Pancreas (tissue), 10 donors: ENCODE measurements at places on chromosomes 6 and 20.

DNA sequence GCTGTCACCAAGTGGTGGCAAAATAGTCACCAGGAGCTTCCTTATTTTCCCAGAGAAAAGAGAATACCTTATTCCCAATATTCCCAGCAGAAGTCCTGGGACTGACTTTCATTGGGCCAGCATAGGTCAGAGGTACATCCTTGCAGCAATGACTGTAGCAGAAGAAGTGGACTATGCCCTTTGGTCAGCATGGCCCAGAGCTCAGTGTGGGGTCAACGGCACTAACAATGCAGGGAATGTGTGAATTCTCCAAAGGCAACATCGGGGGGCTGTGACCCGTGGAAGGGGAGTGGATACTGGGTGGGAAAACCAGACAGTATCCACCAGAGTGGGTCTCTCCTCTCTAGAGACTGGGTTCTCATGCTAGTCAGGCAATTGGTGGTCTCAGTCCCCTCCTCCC, 15.6 kb upstream of the LBP start:
- H3K4me3 ChIP-seq, result no peak overlapping the region
- H3K27ac ChIP-seq, result no peak overlapping the region
- no peak for DNase-seq
- H3K27me3 ChIP-seq, result no peaks in the 10 kb centered on the region
- no peaks in the 10 kb centered on the region for H3K36me3 ChIP-seq

GRCh38 chr6:37632989-37633550, 64.6 kb downstream of the MDGA1 start:
- H3K4me1 ChIP-seq, result no peaks in the 10 kb centered on the region
- H3K27ac ChIP-seq, result no peak overlapping the region
- no peak for DNase-seq
- no peaks in the 10 kb centered on the region for H3K27me3 ChIP-seq

GRCh38 chr6:22670605-22671004, 101.2 kb downstream of the HDGFL1 start:
- H3K36me3 ChIP-seq, result no peaks in the 10 kb centered on the region
- DNase-seq, result no peak
- no peak overlapping the region for H3K4me3 ChIP-seq
- H3K27ac ChIP-seq, result no peak overlapping the region
- H3K4me1 ChIP-seq, result no peaks in the 10 kb centered on the region
- no peaks in the 10 kb centered on the region for H3K27me3 ChIP-seq

- no peaks in the 10 kb centered on the region for H3K36me3 ChIP-seq
- H3K27me3 ChIP-seq, result no peaks in the 10 kb centered on the region
- no peak for DNase-seq
- H3K27ac ChIP-seq, result no peak overlapping the region
Observed at GRCh38 chr6:84551797-84552196, 212.6 kb downstream of the TBX18 start.

- H3K27ac ChIP-seq, result no peak overlapping the region
- no peaks in the 10 kb centered on the region for H3K27me3 ChIP-seq
- no peaks in the 10 kb centered on the region for H3K4me1 ChIP-seq
- DNase-seq, result no peak
Observed at GRCh38 chr6:138752017-138752416, 21.6 kb upstream of the CCDC28A start.

DNA sequence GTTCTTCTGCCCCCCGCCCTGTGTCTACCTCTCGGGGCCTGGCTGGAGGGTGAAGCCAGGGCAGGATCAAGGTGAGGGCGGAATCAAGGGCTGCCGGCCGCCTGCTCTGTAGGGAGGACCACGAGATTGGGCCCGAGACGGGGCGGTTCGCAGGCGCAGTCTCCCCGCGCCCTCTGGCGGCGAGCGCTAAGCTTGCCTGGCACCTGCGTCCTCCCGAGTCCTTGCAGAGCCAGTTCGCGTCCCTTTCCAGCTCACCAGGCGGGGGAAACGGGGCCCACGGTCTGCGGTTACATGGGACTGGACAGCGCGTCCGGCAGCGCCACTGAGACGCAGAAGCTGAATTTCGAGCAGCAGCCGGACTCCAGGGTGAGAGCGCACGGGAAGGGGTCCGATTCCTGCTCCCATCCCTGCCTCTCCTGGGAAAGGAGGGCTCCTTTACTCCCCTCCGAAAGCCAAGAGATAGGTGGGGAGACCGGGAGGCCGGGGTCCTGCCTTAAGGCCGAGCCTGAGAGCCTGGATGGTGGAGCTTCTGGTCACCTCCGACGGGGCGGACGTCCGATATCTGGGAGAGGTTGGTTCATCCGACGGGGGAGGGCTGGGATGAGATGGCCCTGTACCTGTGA, 3.6 kb upstream of the MATN4 start:
- no peaks in the 10 kb centered on the region for H3K4me1 ChIP-seq
- no peak overlapping the region for H3K27ac ChIP-seq
- DNase-seq, result peak; percentile 84
- peaks cover 22% of the 10 kb centered on the region for H3K36me3 ChIP-seq
- no peaks in the 10 kb centered on the region for H3K27me3 ChIP-seq

- H3K27me3 ChIP-seq, result no peaks in the 10 kb centered on the region
- DNase-seq, result no peak
- no peaks in the 10 kb centered on the region for H3K36me3 ChIP-seq
- H3K4me3 ChIP-seq, result no peak overlapping the region
- no peaks in the 10 kb centered on the region for H3K4me1 ChIP-seq
- H3K27ac ChIP-seq, result no peak overlapping the region
Observed at GRCh38 chr6:84943905-84944304, 179.5 kb upstream of the TBX18 start.

DNA sequence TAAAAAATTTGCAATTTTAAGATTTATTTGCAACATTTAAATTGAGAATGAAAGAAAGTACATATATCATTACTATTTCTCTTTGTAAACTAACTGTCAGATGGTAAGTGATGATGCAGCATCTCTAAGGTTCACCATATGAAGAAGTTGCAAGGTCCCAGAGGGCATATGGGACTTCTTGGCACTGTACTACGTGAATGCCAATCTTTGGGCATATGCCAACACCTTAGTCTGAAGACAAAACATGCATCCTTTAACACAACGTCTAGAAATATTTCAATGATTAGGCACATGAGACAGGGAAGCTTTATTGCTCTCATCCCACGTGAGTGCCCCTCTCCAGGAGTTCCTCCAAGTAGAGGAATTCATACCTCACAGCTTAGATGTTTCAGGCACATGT, 66.8 kb downstream of the CDK19 start:
- H3K36me3 ChIP-seq, result no peaks in the 10 kb centered on the region
- peaks cover 4% of the 10 kb centered on the region for H3K4me1 ChIP-seq
- H3K27me3 ChIP-seq, result no peaks in the 10 kb centered on the region
- H3K4me3 ChIP-seq, result no peak overlapping the region
- no peak overlapping the region for H3K27ac ChIP-seq

DNA sequence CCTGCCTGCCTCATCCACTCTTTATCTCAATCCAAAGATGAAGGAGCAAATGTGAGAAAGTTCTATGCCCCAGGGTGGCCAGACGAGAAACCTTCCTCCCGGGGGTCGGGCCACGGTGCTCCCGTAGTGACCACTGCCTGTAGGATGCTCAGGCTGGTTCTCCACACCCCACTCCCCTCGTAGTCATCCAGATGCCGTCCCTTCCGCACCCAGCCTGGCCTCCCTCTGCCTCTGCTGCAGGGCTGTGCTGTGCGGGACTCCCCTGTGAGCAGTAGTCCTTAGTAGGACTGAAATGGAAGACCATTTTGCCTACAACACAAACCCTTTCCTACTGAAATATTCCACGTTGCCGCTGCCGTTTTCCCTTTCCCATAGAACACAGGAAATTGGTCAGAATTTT, 2.0 kb downstream of the TMC2 start:
- H3K4me3 ChIP-seq, result no peak overlapping the region
- H3K27me3 ChIP-seq, result no peaks in the 10 kb centered on the region
- H3K4me1 ChIP-seq, result no peaks in the 10 kb centered on the region

GRCh38 chr6:106510090-106510970, 119.0 kb downstream of the RTN4IP1 start:
- peaks cover 4% of the 10 kb centered on the region for H3K4me1 ChIP-seq
- DNase-seq, result peak; percentile 85
- H3K4me3 ChIP-seq, result peak overlapping the region; percentile 35
- no peak overlapping the region for H3K27ac ChIP-seq

GRCh38 chr6:32761548-32761947, 1.8 kb downstream of the HLA-DQB2 start:
- H3K4me1 ChIP-seq, result no peaks in the 10 kb centered on the region
- no peak for DNase-seq
- no peaks in the 10 kb centered on the region for H3K36me3 ChIP-seq
- H3K4me3 ChIP-seq, result no peak overlapping the region
- no peak overlapping the region for H3K27ac ChIP-seq
- H3K27me3 ChIP-seq, result no peaks in the 10 kb centered on the region

GRCh38 chr20:46983466-46983865, 88.8 kb downstream of the EYA2 start:
- H3K27ac ChIP-seq, result no peak overlapping the region
- H3K36me3 ChIP-seq, result no peaks in the 10 kb centered on the region
- no peaks in the 10 kb centered on the region for H3K27me3 ChIP-seq
- no peaks in the 10 kb centered on the region for H3K4me1 ChIP-seq
- no peak overlapping the region for H3K4me3 ChIP-seq

DNA sequence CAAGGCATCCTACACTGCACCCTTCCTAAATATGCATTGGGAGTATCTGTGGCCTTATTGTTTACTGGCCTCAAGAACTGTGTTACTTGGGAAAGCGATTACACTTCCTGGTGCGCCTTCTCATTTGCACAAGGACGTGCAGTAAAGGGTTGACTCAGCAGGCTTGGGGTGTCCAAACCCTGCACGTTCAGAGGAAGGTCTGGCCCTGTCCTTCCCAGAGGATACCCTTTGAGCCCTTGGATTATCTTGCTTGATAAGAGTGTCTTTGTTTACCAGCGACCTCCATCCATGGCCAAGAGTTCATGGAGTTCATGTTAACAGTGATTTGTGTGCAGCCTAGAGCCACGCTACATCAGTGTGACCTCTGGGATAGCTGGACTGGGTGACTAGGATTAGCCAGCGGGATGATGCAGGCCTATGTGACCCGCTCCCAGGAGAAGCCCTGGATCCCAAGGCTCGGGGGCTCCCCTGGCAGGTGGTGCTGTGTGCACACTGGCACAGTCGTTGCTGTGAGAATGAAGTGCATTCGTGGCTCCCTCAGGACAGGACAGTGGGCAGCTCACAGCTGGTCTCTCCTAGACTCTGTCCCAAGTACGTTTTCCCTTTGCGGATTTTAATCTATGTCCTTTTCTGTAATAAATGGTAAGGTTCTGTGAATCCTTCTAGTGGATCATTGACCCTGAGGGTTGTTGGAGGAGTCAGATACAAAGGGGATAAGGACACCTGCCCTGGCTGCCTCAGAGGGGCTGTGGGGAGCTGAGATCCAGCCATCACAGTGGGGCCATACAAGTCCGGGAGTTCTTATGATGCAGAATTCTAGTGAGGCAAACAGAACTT, 73.5 kb downstream of the TTLL2 start:
- H3K36me3 ChIP-seq, result no peaks in the 10 kb centered on the region
- no peak for DNase-seq
- H3K4me3 ChIP-seq, result no peak overlapping the region
- H3K27me3 ChIP-seq, result no peaks in the 10 kb centered on the region
- H3K4me1 ChIP-seq, result no peaks in the 10 kb centered on the region

DNA sequence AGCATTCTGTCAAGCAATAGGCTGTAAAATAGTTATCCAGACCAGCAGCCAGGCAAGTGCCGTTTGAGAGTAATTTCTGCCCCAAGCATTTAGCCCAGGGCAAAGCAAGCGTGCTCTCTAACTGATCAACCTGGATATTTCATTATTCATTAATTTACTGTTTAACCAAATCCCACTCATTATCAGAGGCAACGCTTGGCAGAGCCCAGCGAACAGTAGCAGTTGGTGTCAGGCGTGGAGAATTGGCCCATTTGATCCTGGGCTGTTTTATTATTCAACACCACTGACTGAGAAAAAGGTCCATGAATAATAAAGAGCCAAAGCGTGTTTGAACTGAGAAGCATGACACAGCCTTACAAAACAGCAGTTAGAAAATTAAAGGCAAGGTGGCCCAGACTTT, 35.3 kb downstream of the TFAP2B start:
- H3K4me3 ChIP-seq, result no peak overlapping the region
- no peak for DNase-seq
- H3K4me1 ChIP-seq, result no peaks in the 10 kb centered on the region
- no peak overlapping the region for H3K27ac ChIP-seq
- peaks cover 16% of the 10 kb centered on the region for H3K27me3 ChIP-seq

DNA sequence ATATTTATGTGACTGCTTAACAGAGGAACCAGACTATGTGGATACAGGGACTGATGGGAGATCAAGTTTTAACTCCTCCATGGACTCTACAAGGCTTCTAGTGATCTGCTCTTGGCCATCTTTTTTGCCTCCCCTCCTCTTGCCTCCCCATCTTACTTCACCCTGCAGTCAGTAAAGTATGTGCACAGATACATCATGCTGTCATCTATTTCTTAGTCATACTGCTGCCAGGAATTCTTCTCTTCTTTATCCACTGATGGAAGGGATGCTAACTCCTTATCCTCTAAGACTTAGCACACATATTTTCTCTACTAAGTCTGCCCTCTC, 27.6 kb upstream of the FAM83C start:
- no peaks in the 10 kb centered on the region for H3K4me1 ChIP-seq
- H3K36me3 ChIP-seq, result no peaks in the 10 kb centered on the region
- H3K4me3 ChIP-seq, result no peak overlapping the region
- H3K27me3 ChIP-seq, result no peaks in the 10 kb centered on the region
- no peak overlapping the region for H3K27ac ChIP-seq

DNA sequence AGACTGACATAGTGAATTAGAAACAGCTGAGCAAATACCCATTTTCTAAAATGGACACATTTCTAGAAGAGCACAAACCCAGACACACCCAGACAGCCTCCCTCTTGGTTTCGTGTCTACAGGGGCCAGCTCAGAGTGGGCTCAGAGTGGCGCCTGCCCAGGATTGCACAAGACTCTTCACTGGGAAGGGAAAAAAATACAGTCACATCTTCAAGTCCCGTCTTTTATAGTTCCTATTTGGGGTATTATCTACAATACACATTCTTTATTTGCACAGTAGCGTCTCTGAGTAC, 246.1 kb upstream of the AFDN start:
- H3K36me3 ChIP-seq, result no peaks in the 10 kb centered on the region
- no peak overlapping the region for H3K4me3 ChIP-seq
- no peak overlapping the region for H3K27ac ChIP-seq
- no peaks in the 10 kb centered on the region for H3K27me3 ChIP-seq

DNA sequence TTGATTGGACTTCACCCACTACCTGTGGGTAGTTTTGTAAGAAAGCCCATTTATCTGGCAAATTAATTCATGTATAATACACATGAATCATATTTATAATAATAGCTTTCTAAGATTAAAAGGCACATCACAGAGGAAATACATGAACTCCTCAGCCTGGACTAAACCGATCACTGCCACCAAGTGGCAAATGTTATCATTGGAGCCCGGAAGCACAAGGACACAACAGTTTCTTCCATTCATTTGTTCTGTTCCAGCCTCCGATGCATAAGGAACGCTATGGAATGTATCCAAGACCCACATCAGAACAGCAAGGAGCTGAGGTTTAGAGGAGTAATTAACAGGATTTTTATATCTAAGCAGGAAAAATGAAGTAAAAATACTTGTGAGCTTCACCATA, 13.9 kb upstream of the IPCEF1 start:
- H3K4me3 ChIP-seq, result no peak overlapping the region
- no peaks in the 10 kb centered on the region for H3K4me1 ChIP-seq
- no peaks in the 10 kb centered on the region for H3K27me3 ChIP-seq
- no peaks in the 10 kb centered on the region for H3K36me3 ChIP-seq
- DNase-seq, result no peak
- H3K27ac ChIP-seq, result no peak overlapping the region
